ENCODE measurements at places on chromosomes 1 and 21.

- DNase-seq, result no peak
Measured at GRCh38 chr1:18234790-18235242, 127.2 kb downstream of the IGSF21 start.

- no peak for DNase-seq
Measured at GRCh38 chr1:172447641-172448040, 3.8 kb upstream of the PIGC start.

GRCh38 chr1:184034761-184035379 lies 2.7 kb downstream of the COLGALT2 start:
- no peak for DNase-seq

- no peak for DNase-seq
Measured at GRCh38 chr1:182816863-182817262, 22.3 kb upstream of the DHX9 start.

DNA sequence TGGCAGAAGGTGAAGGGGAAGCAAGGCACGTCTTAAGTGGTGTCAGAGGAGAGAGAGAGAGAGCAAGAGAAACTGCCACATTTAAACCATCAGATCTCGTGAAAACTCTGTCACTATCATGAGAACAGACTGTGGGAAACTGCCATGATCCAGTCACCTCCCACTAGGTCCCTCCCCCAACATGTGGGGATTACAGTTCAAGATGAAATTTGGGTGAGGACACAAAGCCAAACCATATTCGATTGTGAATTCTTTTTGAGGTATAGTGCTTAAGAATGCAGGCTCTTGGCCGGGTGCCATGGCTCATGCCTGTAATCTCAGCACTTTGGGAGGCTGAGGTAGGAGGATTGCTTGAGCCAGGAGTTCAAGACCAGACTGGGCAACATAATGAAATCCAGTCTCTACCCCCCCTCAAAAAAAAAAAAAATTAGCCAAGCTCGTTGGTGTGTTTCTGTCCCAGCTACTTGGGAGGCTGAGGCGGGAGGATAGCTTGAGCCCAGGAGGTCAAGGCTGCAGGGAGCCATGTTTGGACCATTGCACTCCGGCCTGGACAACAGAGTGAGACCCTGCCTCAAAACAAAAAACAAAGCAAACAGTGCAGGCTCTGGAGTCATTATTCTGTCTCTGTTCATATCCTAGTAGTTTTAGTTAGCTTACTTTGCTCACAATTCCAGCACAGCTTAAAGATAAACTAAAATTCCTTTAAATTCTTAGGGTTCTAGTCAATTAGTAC lies 6.0 kb downstream of the ZCCHC17 start:
- DNase-seq, result no peak

DNA sequence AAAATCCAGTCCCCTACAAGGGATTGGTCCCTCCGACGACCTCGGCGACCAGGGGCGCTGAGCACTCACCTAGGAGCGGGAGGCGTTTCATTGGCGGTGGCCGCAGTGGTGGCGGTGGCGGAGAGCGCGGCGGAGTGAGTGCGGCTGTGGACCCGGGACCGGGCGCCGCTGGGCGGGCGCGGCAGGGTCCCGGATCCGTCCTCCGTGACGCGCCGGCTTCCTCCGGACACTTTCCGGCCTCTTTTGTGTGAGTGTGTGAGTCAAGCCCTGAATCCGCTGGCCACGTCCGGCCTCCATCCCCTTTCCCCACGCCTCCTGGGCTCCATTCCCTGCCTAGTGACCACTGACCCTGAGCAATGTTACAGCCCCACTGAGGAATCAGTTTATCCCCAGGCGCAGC lies at the start of gene ADGRL4:
Gene ADGRL4, minus strand, starts transcription at position 167 of the 400 bp plus-strand sequence. Its CDS starts 76 bp downstream, at position 91.
- peak; percentile 29 for DNase-seq

GRCh38 chr1:17304151-17304825 lies 3.7 kb upstream of the PADI4 start:
- DNase-seq, result no peak

DNA sequence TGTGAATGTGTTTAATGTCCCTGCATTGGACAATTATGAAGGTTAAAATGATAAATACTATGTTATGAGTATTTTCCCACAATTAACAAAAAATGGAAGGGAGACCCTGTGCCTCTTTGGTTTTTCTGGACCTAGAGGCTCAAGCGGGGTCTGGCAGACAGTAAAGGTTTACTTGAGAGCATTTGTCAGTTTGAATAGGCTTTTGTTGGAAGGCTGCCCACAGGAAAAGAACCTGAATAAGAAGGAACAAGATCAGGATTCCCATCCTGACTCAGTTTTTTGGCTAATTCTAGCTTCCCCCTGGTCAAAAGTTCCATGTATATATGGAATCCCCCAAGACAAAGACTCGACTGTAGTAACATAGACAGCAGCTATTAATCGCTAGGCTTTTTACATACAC lies 150.9 kb upstream of the JUN start:
- no peak for DNase-seq

GRCh38 chr1:44029911-44030604 lies 1.2 kb downstream of the SLC6A9 start:
- peak; percentile 94 for DNase-seq

- DNase-seq, result no peak
Measured at GRCh38 chr1:224922404-224923164, 6.9 kb upstream of the DNAH14 start.

DNA sequence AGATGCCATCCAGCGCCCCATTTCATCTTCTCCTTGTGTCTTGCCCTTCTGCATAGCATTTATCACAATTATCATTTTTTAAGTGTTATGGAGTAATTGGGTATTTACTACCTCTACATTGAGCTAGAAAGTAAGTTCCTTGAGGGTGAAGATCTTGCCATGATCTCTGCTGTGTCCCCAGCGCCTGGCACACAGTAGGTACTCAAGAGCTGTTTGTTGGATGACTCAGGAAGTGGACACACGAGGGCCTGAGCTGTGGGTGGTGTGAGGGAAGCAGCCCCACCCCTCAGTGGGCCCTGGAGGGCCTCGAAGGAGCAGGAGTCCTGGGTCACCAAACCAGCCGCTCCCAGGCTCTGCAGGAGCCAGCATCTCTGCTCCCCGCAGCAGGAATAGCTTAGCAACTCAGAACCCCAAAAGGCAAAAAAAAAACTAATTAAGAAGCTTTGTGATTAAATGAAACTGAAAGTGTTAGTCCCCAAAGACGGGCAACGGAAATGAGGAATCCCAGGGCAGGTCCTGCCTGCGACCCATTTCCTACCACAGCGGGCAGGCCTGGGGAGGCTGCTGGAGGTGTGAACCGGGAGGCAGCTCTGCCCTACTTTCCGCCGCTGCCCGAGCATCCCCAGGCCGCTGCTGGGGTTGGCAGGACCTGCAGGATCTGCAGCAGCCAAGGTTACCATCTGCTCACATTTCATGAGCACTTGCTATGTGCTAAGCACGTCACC lies 87.7 kb downstream of the LACTBL1 start:
- DNase-seq, result no peak

DNA sequence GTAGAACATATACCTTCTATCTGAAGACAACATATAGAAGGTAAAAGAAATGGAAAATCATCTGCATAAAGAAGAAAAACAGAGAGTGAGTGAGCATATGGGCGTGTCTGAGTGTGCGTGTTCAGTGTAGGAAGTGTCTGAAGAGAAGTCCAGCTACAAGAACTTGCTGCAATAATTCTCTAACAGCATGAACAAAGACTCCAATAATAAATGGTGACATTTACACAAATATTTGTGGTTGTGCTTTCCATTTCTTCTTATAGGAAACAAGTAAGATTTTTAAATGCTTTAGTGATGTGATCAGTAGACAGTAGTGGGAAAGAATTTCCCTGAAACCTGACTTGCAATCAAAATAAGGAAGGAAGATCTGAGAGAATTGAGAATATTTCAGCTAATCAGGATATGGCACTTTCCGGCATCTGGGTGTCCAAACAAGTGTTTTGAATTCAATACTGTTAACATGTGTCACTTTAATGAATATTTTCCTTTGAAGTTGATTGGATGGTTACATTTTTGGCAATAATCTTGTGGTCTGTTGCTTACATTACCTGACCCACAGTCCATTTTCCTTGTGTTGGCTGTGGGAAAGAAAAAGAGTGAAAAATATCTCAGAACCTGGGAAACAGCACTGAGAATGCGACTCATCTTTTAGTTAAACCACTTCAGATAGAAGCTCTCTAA lies 154.0 kb downstream of the TGFB2 start:
- DNase-seq, result no peak

GRCh38 chr1:111904478-111905218 lies 84.8 kb downstream of the KCND3 start:
- DNase-seq, result no peak

DNA sequence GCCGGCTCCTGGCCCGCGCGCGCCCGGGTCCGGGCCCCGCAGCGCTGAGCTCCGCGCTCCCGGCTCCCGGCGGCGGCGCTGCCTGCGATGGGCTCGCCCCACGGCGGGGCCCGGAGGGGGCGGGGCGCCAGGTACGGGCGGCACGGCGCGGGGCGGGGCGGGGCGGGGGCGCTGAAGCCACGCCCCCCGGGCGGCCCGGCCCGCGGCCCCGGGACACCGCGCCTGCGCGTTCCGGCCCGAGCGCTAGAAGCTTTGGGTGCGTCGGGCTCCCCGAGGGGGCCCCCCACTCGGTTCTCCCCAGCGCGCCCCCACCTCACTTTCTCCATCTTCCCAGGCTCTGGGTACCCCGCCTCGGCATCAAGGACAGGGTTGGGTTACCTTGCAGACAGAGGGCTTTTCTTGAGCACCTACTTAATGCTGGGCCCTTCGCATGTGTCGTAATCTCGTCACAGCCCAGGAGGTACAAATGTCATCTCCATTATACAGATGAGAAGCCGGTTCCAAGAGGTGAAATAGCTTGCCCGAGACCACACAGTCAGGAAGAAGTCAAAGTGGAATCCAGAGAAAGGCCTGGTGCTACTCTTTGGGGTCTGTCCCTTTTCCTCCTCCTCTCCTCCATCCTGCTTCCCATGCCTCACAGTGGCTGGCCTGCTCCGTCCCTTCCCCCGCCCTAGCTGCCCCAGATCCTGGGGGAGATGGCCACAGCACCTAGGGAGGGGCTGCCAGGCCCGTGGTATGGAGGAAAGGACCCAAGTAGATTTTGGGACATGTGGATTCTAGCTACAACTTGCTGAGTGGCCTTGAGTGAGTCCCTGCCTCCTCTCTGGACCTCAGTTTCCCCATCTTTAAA lies 46.5 kb downstream of the RAP1GAP start:
- no peak for DNase-seq

DNA sequence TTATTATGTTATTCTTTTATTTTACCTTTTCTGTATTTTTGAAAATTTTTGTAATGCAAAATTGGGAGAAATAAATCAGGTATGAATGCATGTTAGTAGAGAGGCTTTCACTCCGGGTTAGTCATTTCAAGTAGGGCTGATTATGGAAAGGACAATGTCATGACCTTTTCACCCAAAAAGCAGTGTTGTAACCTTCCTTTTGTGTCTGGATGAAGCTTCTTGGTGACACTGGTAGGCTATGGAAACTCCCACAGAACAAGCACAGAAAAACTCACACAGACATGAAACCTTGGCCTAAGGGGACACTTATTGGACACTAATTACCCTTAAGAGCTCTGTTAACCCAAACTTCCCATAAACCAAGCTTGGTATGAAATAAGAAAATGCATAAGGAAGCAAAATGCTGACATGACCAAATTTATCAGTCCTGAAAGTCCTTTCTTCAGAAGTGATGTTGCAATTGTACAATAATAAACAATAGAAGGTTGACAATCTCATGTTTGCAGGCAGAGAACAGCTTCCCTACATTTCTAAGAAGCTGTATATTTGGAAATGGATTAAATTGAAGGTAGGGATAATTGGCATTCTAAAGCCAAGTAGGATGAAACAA lies 70.0 kb upstream of the KCNJ15 start:
- DNase-seq, result no peak

DNA sequence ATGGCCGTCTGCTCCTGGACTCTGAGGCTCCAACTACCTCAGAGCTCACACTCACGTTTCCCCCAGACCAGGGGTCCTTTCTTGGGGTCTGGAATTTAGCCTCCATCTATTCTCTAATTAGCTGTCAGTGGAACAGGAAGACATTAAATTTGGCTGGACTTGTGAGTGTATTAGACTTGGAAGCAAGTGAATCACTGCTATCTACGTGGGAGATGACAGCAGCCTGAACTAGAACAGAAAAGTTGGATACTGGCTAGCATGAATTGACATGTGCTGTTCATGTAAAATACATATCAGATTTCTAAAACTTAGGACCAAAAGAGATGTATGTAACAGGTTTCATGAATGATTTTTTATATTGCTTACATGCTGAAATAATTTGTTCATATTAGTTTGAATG lies 28.0 kb downstream of the TAF5L start:
- no peak for DNase-seq

DNA sequence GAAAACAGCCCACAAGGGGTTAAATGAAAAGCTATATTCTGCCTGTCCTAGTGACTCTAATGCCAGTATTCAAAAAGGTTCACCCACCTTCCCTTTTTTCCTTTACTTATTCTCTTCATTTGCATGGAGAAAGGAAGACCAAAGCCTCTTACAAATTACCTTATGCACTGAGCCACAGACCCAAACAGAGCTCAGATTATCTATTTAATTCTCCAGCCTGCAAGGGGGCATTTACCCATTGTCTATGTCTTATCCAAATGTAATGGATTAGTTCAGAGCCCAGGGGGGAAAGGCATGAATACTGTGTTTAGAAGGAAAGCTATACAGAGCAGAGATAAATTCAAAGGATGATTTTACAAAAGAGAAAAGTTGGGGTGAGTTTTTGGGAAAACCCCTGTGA lies 388.5 kb downstream of the OMA1 start:
- DNase-seq, result no peak

GRCh38 chr1:1540090-1540817 lies at the start of gene TMEM240:
TMEM240 (minus strand) TSS chr1:1540624; CDS start chr1:1540346, 278 bp downstream.
- peak; percentile 58 for DNase-seq

DNA sequence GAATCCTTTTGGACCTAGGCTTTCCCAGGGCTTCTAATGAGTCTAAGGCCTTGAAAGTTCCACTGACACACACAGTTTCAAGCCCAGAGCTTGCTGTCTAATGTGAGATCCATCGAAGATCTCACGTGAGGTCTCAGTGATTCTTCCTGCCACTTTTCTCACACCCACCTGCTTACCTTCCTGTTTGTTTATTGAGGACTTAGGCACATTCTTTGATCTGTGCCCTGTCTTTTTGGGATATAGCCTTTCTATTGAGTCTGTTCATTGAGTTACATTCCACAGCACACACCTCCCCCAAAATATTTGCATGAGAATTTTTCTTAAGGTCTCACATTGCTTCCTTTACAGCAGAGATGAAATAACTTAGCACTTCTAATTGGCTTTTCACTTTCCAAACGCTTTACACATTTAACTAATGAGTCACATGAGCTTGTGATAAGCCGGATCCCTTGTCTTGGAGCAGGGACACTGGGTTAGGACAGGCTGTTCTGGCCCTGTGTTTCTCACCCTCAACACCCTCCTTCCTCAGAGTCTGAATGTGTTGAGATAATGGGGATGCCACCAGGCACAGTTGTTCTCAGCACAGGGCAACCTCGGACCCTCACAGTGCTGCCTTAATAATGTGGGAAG lies 288.3 kb downstream of the TM2D1 start:
- DNase-seq, result no peak

- no peak for DNase-seq
Measured at GRCh38 chr1:26833432-26834405, 7.2 kb downstream of the ZDHHC18 start.

- no peak for DNase-seq
Measured at GRCh38 chr1:115929881-115930280, 46.4 kb upstream of the SLC22A15 start.

- DNase-seq, result no peak
Measured at GRCh38 chr1:225811622-225812487, 1.9 kb downstream of the EPHX1 start.

All from RWPE2 (cell line).